Fibroblast of skin of right biceps (primary cell): ENCODE measurements at places on chromosomes 16 and 17.

GRCh38 chr16:46690281-46691178, 1.1 kb downstream of the ORC6 start:
- peak; percentile 10 for DNase-seq

GRCh38 chr17:76151896-76152454, 10.9 kb upstream of the FOXJ1 start:
- DNase-seq = no peak

- no peak for DNase-seq
Observed at GRCh38 chr16:81752225-81752875, 26.7 kb upstream of the PLCG2 start.

DNA sequence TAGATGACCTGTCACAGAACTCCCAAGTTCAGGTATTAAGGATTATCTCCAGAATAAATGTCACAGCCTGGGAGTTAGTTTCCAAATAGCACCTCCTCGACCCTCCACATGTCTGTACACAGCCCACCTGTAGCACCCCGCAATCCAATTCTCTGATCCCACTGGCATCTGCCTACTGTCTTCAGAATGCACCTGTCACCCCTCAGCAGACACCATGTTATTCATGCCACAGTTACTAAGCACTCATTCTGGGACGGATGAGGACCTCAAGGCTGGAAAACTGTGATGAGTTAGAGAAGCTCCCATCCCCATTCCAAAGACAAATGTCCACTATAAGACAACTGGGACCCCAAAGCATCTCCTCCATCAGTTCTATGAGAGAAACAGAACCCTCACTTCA, 7.8 kb downstream of the EMP2 start:
- no peak for DNase-seq

- no peak for DNase-seq
Observed at GRCh38 chr16:57689762-57690558, 4.6 kb upstream of the DRC7 start.

GRCh38 chr17:44903012-44903685, 3.9 kb upstream of the EFTUD2 start:
- no peak for DNase-seq

GRCh38 chr16:58339452-58339981, 44.7 kb upstream of the PRSS54 start:
- peak; percentile 17 for DNase-seq

DNA sequence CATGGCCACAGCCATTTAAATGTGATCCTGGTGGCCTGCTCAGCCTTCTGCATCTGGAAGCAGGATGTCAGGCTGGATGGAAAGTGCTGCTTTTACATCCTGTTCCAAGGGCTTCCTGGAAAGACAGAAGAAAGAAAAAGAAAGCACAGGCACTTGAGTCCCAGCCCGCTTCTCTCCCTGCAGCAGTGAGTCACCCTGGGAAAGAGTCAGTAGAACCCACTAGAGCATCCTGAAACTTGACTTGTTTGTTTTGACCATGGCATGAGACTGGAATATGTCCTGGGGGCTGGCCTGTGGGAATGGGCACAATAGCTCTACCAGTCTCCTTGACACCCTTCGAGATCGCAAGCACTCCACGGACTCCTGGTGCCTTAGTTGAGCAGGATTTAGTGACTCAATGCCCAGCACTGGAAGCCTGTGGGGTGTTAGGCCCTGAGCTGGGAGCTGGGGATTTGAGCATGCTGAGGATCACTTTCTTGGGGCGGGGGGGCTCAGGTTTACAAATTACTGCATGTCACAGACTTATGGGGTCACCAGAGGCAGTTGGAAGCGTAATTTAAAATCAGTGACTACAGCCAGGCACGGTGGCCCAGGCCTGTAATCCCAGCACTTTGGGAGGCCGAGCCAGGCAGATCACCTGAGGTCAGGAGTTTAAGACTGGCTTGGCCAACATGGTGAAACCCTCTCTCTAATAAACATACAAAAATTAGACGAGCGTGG, 22.1 kb upstream of the GNA13 start:
- DNase-seq = peak; percentile 66

- DNase-seq = peak; percentile 45
Observed at GRCh38 chr17:74177018-74177450, 26.4 kb upstream of the RPL38 start.

GRCh38 chr16:1378087-1378803, 26.5 kb downstream of the GNPTG start:
- DNase-seq = no peak

DNA sequence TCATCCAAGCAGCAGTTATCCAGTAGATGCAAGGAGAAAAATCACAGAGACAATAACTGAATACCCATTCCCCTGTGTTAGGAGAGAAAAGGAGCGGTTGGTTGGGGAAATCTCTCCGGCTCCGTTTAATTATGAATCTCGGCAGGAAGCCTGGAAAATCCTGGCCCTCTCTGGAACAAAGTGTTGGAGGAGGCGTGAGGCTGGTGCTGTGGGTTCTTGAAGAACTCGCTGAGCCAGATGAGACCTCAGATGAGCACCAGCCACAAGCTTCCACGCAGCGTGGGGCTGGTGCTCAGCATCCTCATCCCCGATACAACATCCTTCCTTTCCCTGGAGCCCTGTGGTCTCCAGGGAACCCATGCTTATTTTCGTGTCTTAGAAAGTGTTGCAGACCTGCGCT, 39.7 kb downstream of the CACNG4 start:
- no peak for DNase-seq

- DNase-seq = no peak
Observed at GRCh38 chr17:81999976-82000802, 22.5 kb downstream of the CENPX start.

DNA sequence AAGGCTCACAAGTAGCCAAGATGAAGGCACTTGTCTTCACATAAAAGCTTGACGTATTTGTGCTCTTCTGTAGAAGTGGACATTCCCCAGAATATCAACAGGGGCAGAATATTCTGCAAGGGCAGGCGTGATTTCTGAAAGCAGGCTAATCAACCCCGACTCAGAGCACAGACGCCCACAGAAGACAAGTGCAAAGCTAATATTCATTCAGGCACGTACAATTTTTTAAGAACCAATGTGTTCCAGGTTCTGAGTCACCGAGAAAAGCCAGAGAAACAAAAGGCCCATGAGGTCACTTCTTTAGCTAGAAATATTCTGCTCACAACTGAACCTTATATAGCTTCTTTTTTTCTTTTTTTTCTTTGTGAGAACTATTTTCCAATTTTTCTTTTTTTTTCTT, 121.6 kb downstream of the DNAH9 start:
- DNase-seq = no peak

DNA sequence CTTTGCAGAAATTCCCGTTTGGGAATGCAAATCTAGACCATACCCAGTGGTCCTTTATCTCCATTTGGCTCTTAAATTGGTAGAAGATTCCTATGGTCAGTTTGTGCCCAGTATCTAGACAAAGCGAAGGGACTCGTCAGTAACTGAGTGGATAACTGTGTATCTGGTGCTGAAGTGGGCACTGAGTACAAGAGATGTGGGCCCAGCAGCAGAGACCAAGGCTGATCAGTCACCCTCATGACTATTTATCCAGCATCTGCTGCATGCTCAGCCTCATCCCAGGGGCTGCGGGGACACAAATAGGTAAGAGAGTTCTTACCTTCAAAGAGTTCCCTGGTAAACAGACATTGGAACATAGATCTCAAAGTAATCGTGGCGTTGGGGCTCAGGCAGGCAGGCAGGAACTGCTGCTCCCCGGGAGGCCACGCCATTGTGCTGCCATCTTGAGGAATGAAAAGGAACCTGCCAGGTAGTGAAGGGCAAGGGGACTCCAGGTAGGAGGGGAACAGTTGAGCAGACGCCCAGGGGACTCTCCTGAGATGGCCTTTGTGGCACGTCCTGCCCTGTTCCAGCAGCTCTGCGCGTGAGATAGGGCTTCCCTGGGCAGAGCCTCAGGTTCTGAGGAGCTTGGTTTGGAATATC, 10.3 kb downstream of the NT5M start:
- DNase-seq = peak; percentile 30

GRCh38 chr16:19781226-19781625, 63.2 kb downstream of the IQCK start:
- DNase-seq = peak; percentile 70

DNA sequence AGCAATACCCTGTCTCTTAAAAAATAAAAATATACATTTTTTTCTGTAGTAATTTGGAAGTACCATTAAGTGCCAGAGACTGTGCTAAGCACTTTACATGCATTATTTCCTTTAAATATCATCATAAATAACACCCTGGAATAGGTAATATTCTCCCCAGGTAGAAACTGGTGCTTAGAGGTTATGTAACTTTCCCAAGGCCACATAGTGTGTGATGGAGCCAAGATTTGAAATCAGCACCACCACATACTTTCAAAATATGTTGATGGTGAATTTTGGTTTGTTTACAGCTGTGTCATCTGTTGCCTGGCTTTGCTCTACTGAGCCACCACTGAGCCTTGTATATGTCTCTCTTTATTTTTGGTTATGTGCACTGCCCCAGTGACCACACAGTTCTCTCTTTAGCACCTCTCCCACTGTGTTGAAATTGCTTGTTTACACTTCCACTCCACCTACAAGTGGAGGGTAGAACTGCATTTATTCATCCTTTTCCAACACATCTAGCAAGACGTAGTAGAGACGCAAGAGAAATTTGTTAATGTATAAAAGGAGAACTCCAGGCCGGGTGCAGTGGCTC, 19.0 kb upstream of the NBR1 start:
- no peak for DNase-seq

DNA sequence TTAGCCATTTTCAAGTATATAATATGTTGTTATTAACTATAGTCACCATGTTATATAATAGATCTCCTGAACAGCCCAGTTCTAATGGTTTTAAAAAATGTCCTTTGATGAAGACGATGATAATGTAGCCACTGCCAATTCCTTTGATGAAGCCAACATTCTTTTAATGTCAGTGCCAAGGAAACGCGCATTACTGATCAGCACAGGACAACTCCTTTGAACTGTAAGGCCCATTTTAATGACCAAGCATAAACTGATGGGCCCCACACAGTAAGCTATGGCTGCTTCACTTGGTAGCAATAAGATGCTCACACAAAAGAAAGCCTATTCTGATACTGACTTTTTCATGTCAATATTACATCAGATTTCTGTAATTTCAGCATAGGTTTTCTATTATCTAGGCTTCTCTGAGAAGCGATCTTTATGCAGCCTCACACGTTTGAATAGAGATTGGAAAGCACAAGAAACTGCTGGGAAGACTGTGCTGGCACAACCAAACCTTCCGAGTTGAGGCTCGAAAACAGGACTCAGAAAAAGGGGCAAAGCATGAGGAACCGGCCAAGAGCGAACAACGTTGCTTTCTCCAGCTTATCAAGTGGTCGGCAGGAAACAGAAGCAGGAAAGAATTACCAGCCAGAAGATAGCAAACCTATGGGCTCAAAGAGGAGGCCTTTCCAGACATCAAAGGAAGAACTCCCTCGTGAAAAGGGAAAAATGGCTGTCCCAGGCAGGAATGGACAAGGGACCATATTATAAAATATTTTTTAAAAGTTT, 19.4 kb downstream of the ERN1 start:
- no peak for DNase-seq

DNA sequence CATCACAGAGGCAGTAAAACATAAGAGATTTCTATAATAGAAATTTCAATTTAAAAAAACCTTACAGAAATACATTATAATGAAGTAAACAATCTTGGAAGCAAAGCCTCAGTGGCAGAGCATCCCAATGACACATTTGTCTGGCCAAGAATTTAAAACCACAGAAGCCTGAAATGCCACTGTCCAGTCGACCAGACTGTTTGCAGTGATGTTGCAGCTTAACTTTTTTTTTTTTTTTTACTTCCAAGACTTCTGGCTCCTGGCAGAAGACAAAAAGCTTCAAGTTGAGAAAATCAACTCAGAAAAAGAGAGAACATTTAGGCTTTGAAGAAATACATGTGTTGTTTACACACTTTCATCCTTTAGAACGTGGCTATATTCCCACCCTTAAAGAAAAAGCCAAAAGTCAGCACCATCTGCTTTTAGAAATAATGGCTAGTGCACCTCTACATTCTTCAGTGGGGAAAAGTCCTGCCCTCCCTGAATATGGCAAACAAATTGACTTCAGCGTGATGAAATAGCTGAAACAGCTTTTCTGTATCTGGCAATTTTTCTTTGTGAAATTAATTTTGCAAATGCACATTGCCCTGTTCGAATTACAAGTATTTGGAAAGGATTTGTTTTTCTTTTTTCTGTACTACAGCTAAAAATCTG, 205.5 kb upstream of the MON1B start:
- DNase-seq = peak; percentile 1

DNA sequence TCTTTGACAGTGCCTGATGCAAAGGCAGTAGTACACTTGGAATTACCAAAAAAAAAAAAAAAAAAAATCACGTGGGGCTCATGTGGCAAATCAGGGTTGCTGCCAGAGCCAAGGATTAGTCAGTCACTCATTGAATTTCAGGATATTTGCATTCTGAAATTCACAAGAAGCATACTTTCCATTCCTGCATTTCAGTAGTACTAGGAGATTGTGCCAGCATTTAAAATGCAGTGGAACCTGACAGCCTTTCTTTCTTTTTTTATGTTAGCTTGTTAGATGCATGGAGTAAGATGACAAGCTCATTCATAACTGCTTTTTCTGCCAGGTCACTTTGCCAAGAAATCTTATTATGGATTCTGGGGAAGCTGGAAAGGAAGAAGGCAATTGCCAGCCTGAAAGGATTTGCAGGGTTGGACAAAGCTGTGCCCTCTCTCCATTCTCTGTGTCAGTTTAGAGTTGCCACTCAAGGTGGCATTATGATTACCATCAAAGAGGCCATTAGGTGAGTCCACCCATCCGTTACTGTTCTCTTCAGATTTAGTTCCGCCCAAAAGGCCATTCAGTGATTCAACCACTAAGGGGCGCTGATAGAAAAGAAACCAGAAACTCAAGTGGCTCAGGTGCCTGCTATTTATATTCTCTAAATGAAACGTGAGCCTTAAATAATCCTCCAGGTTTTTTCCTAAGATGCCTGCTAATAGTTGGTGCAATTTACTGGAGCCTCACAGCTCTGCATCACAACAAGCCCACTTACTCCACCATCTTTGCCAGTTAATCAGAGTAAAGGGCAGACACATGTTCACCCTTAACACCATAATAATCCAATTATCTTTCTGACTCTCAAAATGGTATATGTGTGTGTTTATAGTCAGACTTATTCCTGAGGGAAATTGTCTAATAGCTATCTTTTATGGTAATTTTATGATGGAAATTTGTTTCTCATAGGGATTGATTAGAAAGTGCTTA, 59.0 kb downstream of the TANGO6 start:
- peak; percentile 57 for DNase-seq

DNA sequence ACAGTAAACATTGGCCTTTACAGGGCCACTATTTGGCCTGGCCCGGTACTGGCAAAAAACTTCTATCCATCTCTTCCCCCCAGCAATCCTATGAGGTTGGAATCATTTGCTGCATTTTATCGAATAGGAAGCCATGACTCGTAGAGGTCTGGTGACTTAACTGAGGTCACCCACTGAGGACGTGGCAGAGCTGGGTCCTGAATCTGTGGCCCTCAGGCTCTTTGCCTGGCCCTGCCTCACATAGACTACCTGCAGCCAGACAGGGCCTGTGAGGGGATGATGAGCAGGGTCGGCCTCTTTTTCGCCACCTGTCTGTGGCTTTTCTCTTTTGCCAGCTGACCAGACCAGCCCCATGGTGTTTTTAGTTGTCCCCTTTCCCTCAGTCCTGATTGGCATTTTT, 1.9 kb downstream of the PPP4C start:
- DNase-seq = no peak
